Neural crest cell (in vitro differentiated cells): ENCODE measurements at places on chromosomes 11 and 22. TPM values are rescaled to one million over a fixed set of nuclear protein-coding genes. Genes with fewer than 3 reads are reported as not detected.
A peak's percentile ranks its signal among the peaks of the same experiment; 100 is the strongest.

The PDGFD gene
- 3.3 and 3.4 TPM in 2 replicates for total RNA-seq

DNA sequence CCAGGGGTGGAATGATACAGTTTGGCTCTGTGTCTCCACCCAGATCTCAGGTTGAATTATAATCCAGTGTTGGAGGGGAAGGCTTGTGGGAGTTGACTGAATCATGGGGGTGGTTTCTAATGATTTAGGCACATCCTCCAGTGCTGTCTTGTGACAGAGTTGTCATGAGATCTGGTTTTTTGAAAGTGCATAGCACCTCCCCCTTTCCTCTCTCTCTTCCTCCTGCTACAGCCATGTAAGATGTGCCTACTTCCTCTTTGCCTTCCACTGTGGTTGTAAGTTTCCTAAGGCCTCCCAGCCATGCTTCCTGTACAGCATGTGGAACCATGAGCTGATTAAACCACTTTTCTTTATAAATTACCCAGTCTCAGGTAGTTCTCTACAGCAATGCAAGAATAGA lies 45.1 kb downstream of the THAP12 start:
- H3K27me3 ChIP-seq = no peaks in the 10 kb centered on the region
- H3K4me1 ChIP-seq = peaks cover under 1% of the 10 kb centered on the region

The ABCG4 gene
- total RNA-seq = 3.1 and 3.3 TPM in 2 replicates

The PGA3 gene
- not detected in 2 replicates for total RNA-seq

DNA sequence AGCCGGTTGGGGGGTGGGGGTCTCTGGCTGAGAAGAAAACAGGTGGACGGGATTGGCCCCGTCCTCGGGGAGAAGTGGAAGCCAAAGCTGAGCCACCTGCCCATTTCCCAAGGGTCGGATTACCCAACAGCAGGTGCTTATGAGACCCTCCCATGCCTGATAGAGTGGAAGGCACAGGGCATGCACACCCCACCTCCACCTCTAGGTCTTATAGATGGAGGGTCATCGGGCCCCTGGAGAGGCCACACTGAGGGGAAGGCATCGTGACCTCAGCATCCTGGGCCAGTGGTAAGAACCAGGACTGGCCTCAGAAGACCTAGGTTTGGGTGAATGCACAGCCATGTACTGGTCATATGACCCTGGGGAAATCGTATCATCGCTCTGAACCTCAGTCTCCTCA lies 85.9 kb downstream of the BUD13 start:
- H3K4me1 ChIP-seq = peaks cover 14% of the 10 kb centered on the region
- peaks cover 21% of the 10 kb centered on the region for H3K27me3 ChIP-seq
- DNase-seq = no peak

The DMC1 gene
- 8.1 and 9.0 TPM in 2 replicates for total RNA-seq

The OR52E8 gene
- total RNA-seq = not detected in 2 replicates

The OR51B5 gene
- total RNA-seq = 0.21 TPM in 1 of 2 replicates, not detected in the other

The PPARA gene
- 15.6 and 18.1 TPM in 2 replicates for total RNA-seq

- H3K27me3 ChIP-seq = no peaks in the 10 kb centered on the region
- no peak overlapping the region for H3K4me3 ChIP-seq
- H3K36me3 ChIP-seq = peaks cover 5% of the 10 kb centered on the region
- no peak overlapping the region for H3K27ac ChIP-seq
- no peak for DNase-seq
Measured at GRCh38 chr11:78450866-78451265, 33.2 kb upstream of the GAB2 start.

DNA sequence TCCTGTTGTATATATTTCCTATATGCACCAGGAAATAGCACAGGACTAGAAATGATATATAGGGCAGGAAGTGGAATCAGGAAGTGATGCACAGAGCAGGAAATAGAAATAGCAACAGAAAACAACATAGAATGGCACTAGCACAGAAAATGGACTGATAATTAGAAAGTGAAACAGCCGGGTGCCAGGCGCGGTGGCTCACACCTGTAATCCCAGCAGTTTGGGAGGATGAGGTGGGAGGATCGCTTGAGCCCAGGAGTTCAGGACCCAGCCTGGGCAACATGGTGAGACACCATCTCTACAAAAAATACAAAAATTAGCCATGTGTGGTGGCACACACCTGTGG lies 10.0 kb upstream of the RELT start:
- peaks cover 5% of the 10 kb centered on the region for H3K36me3 ChIP-seq
- DNase-seq = no peak
- no peaks in the 10 kb centered on the region for H3K27me3 ChIP-seq
- H3K4me1 ChIP-seq = peaks cover 3% of the 10 kb centered on the region

The TP53I11 gene
- 83.6 and 85.6 TPM in 2 replicates for total RNA-seq

DNA sequence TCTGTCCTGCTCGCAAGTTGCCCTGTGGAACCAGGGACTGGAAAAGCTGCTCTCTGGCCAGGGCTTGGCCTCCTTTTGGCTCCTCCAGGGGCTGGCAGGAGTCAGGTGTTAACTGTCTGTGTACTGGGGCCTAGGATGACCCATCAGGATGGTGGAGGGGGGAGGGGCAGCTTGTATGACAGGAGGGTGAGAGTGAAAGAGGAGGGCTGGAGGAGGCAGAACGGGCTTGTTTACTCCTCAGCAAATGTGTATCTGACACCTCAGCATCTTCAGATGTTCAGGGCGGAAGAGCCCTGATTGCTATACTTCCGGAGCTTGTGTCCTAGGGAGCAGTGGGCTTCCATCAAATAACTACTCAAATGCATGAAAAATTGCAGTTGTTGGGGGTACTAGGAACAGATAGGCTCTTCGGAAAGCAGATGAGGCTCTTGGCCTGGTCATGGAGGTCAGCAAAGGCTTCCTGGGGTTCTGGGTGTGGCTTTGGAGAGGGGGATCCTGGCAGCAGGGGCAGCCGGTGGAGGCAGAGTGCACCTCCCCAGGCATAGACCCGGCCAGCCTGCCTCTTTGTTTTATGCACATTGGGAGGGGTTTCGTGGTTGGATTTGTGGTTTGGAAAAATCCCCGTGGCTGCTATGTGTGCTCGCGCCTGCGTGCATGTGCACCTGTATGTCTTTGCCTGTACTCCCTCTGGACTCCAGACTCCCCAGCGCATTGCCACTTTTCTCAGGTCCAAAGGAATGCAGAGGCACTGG lies 31.2 kb downstream of the CD82 start:
- H3K36me3 ChIP-seq = no peaks in the 10 kb centered on the region
- no peaks in the 10 kb centered on the region for H3K27me3 ChIP-seq
- no peak overlapping the region for H3K4me3 ChIP-seq
- no peak for DNase-seq

GRCh38 chr11:23124249-23124648 lies 264.0 kb upstream of the CCDC179 start:
- no peaks in the 10 kb centered on the region for H3K27me3 ChIP-seq
- no peak for DNase-seq
- H3K27ac ChIP-seq = no peak overlapping the region
- H3K4me1 ChIP-seq = peaks cover 15% of the 10 kb centered on the region

DNA sequence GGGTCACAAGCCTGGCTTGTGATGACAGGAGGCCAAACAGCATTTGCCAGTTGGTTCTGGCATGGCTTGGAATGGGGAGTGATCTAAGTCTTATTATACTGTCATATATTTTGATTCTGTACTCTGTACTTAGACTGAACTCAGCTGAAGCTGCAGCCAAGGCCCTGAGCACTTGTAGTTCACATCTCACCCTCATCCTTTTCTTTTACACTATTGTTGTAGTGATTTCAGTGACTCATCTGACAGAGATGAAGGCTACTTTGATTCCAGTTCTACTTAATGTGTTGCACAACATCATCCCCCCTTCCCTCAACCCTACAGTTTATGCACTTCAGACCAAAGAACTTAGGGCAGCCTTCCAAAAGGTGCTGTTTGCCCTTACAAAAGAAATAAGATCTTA lies 843 bp downstream of the OR56B1 start:
- no peak overlapping the region for H3K27ac ChIP-seq
- H3K4me3 ChIP-seq = no peak overlapping the region
- DNase-seq = no peak
- peaks cover 28% of the 10 kb centered on the region for H3K27me3 ChIP-seq
- H3K36me3 ChIP-seq = no peaks in the 10 kb centered on the region
- peaks cover 9% of the 10 kb centered on the region for H3K4me1 ChIP-seq

The SIAE gene
- total RNA-seq = 5.3 and 5.9 TPM in 2 replicates

- no peaks in the 10 kb centered on the region for H3K4me1 ChIP-seq
- no peak overlapping the region for H3K27ac ChIP-seq
- DNase-seq = no peak
- no peaks in the 10 kb centered on the region for H3K27me3 ChIP-seq
- H3K4me3 ChIP-seq = no peak overlapping the region
Measured at GRCh38 chr11:59773083-59773440, 17.9 kb downstream of the STX3 start.

GRCh38 chr22:24146194-24146616 lies 35.1 kb upstream of the SUSD2 start:
- no peak for DNase-seq
- peak overlapping the region; percentile 30 for H3K27ac ChIP-seq
- H3K4me1 ChIP-seq = peaks cover 17% of the 10 kb centered on the region
- H3K27me3 ChIP-seq = peaks cover 2% of the 10 kb centered on the region
- no peaks in the 10 kb centered on the region for H3K36me3 ChIP-seq

DNA sequence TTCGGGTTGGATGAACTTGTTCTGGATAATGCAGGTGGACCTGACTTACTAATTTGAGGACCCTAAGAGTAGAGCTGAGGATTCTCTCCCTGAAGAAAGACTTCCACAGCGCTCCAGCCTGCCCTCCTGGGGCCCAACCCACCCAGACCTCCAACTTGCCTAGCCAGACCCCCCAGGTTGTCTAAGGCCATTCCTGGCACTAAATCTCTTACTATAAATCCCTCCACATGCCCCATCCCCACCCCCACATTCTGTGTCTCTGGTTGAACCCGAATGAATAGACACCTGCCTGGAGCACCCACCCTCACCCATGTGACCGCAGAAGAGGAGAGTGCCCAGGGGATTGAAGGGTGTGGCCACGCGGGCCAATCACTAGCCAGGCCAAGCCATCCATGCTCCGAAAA lies 1480.0 kb downstream of the TBC1D22A start:
- no peaks in the 10 kb centered on the region for H3K36me3 ChIP-seq
- no peak for DNase-seq
- no peak overlapping the region for H3K4me3 ChIP-seq
- H3K27me3 ChIP-seq = peaks cover 29% of the 10 kb centered on the region
- H3K4me1 ChIP-seq = peaks cover 17% of the 10 kb centered on the region

- H3K27me3 ChIP-seq = no peaks in the 10 kb centered on the region
- H3K36me3 ChIP-seq = peaks cover 14% of the 10 kb centered on the region
- H3K4me1 ChIP-seq = peaks cover 10% of the 10 kb centered on the region
- H3K27ac ChIP-seq = peak overlapping the region; percentile 88
Measured at GRCh38 chr22:42892156-42892555, 35.1 kb upstream of the ARFGAP3 start.

- peaks cover 19% of the 10 kb centered on the region for H3K4me1 ChIP-seq
- no peaks in the 10 kb centered on the region for H3K27me3 ChIP-seq
- H3K36me3 ChIP-seq = no peaks in the 10 kb centered on the region
- H3K27ac ChIP-seq = no peak overlapping the region
- no peak for DNase-seq
Measured at GRCh38 chr22:29886596-29886995, 3.6 kb downstream of the MTMR3 start.

GRCh38 chr22:28581016-28581415 lies 98.6 kb downstream of the TTC28 start:
- no peak overlapping the region for H3K4me3 ChIP-seq
- peaks cover 20% of the 10 kb centered on the region for H3K4me1 ChIP-seq
- H3K27ac ChIP-seq = no peak overlapping the region
- DNase-seq = no peak

The MMP1 gene
- not detected in 2 replicates for total RNA-seq

DNA sequence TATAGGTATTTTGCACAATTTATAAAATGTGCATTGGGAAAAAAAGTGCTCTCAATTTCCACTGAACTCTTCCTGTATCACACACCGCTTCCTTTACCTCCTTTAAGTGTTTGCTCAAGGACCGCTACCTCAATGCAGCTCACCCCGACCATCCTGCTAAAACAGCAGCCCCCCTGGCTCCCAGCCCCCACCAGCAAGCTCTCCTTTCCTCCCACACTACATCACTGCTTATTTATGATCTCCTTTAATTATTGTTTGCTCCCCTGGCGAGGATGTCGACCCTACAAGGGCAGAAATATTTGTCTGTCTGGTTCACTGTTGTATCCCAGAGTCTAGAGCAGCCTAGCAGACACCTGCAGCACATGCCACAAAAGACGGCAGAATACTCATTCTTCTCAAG lies 10.0 kb downstream of the SHANK2 start:
- no peak overlapping the region for H3K4me3 ChIP-seq
- peaks cover 3% of the 10 kb centered on the region for H3K27me3 ChIP-seq
- peaks cover 24% of the 10 kb centered on the region for H3K4me1 ChIP-seq

DNA sequence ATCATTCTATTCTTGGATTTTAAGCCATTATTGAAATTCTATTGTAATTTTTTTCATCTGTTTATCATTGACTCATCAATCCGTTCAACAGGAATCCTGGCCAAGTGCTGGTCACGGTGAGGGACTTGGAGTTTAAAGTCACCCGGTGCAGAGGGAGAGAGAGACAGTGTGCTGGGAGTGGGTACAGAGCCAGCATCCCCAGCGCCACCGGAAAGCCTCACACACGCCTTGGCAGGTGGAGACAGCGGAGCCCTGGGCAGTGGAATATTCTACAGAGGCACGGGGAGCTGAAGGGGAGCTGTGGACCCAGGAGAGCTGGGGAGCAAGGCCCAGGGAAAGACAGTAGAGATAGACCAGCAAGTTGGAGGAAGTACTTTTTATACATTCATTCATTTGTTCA lies 787.6 kb downstream of the BRD1 start:
- H3K27ac ChIP-seq = peak overlapping the region; percentile 73
- no peak overlapping the region for H3K4me3 ChIP-seq
- no peaks in the 10 kb centered on the region for H3K27me3 ChIP-seq

- DNase-seq = no peak
- H3K4me3 ChIP-seq = no peak overlapping the region
- no peaks in the 10 kb centered on the region for H3K4me1 ChIP-seq
- no peaks in the 10 kb centered on the region for H3K36me3 ChIP-seq
- H3K27ac ChIP-seq = peak overlapping the region; percentile 31
Measured at GRCh38 chr11:12518606-12519385, 141.4 kb downstream of the PARVA start.

GRCh38 chr11:129721685-129722084 lies 94.0 kb upstream of the TMEM45B start:
- H3K27ac ChIP-seq = no peak overlapping the region
- H3K36me3 ChIP-seq = no peaks in the 10 kb centered on the region
- no peak overlapping the region for H3K4me3 ChIP-seq
- no peaks in the 10 kb centered on the region for H3K4me1 ChIP-seq
- no peak for DNase-seq
- H3K27me3 ChIP-seq = peaks cover 18% of the 10 kb centered on the region

GRCh38 chr22:37263966-37264887 lies 18.1 kb upstream of the CYTH4 start:
- DNase-seq = no peak
- peaks cover 28% of the 10 kb centered on the region for H3K27me3 ChIP-seq
- H3K4me1 ChIP-seq = peaks cover 14% of the 10 kb centered on the region
- H3K36me3 ChIP-seq = peaks cover 3% of the 10 kb centered on the region
- no peak overlapping the region for H3K27ac ChIP-seq
- H3K4me3 ChIP-seq = no peak overlapping the region

GRCh38 chr11:35579557-35580396 lies 38.5 kb upstream of the FJX1 start:
- no peak overlapping the region for H3K27ac ChIP-seq
- DNase-seq = no peak
- H3K27me3 ChIP-seq = peaks cover 3% of the 10 kb centered on the region
- H3K4me3 ChIP-seq = no peak overlapping the region
- H3K36me3 ChIP-seq = peaks cover 3% of the 10 kb centered on the region

The SMIM35 gene
- total RNA-seq = not detected in 2 replicates
